ENCODE measurements at places on chromosomes 2 and 18. TPM values are rescaled to one million over a fixed set of nuclear protein-coding genes. Genes with fewer than 3 reads are reported as not detected.

The CAPG gene
- total RNA-seq, result 167 TPM

The HOXD3 gene
- total RNA-seq, result not detected

The CRYGD gene
- total RNA-seq, result not detected

The SFTPB gene
- total RNA-seq, result not detected

The EEF1B2 gene
- 489 TPM for total RNA-seq

The SCN7A gene
- total RNA-seq, result not detected

The ARHGAP25 gene
- 132 TPM for total RNA-seq

All from activated CD4-positive, alpha-beta memory T cell treated with anti-CD3 and anti-CD28 coated beads, Interleukin-2, amount 10 ng/mL, durations not matched to agents 7 days and 5 days (primary cell).